Foreskin keratinocyte (primary cell): ENCODE measurements at places on chromosomes 12 and 14.

DNA sequence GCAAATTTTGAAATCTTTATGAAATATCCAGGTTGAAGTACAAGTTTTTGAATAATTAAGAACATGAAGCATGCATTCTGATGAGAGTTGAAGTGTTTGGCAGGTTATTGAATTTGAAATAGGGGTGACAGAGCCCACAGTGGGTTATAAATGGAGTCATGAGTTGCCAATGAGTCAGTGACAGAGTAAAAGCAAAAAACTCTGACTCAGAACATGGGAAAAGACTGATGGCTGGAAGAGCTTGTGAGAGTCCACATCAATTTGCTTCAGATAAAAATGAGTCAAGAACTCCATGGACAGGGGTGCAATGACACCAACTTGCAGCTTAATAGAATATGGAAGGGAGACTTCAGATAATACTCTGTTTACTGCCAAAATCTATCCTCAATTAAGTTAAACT lies 105.3 kb downstream of the SLC6A15 start:
- no peak for DNase-seq

DNA sequence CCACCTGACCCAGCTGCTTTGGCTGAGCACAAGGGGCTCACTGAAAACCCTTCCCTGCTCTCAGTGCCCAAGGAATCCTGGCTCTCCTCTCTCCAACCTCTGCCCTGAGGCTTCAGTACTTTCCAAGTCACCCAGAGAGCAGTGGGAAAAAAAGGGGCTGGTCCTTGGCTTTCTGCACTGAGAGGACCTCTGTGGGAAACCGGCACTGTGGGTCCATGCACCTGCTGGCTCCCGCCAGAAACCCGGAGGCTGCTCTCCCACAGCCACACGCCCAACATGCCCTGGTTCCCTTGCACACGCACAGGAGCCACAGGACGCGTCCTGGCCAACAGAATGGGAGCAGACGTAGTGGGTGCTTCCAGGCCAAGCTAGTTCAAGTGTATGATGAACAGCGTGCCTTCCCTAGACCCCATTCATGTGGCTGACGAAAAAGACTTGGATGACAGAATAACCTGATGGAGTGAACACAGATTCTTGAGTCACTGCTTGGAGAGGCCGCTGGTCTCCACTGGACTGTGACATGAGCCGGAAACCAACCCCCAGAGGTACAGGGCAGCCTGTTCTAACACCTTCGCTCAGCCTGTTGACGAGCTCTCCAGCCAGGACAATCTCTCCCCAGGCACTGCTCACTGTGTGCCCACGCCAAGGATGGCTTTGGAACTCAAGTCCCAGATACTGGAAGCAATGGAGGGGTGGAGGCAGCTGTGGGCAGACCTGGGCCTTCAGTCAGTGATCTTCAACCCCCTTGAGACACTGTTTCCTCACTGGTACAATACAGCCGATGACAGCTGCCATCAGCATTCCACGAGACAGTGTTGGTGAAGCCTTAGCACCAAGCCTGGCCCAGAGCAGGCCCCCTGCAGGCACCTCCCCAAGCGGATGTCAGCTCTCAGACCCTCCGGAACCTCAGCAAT lies 87.7 kb downstream of the ITPK1 start:
- DNase-seq = no peak

GRCh38 chr12:116236976-116237375 lies 40.5 kb downstream of the MED13L start:
- no peak for DNase-seq

GRCh38 chr12:2101771-2102170 lies 49.0 kb downstream of the CACNA1C start:
- no peak for DNase-seq

GRCh38 chr14:95132760-95133159 lies 24.6 kb downstream of the DICER1 start:
- DNase-seq = no peak

DNA sequence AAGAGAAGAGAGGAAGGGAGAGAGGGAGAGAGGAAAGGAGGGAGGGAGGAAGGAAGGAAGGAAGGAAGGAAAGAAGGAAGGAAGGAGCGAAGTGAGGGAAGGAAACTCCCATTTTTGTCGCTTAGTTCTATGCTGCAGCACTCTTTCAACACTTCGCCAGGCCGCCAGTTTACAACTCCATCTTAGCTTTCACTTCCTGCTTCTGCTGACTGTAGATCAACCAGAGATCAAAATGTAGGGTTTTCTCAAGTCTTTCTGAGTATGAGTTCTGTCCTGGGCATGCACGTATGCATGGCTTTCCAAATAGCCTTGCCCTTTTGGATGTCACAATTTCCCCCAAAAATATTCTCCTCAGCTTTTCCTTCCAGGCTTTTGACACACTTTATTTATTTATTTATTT lies 723.4 kb downstream of the TRHDE start:
- DNase-seq = no peak

- peak; percentile 47 for DNase-seq
These were observed 1.1 kb downstream of the ARHGAP5 start for GRCh38 chr14:32078023-32078857.

DNA sequence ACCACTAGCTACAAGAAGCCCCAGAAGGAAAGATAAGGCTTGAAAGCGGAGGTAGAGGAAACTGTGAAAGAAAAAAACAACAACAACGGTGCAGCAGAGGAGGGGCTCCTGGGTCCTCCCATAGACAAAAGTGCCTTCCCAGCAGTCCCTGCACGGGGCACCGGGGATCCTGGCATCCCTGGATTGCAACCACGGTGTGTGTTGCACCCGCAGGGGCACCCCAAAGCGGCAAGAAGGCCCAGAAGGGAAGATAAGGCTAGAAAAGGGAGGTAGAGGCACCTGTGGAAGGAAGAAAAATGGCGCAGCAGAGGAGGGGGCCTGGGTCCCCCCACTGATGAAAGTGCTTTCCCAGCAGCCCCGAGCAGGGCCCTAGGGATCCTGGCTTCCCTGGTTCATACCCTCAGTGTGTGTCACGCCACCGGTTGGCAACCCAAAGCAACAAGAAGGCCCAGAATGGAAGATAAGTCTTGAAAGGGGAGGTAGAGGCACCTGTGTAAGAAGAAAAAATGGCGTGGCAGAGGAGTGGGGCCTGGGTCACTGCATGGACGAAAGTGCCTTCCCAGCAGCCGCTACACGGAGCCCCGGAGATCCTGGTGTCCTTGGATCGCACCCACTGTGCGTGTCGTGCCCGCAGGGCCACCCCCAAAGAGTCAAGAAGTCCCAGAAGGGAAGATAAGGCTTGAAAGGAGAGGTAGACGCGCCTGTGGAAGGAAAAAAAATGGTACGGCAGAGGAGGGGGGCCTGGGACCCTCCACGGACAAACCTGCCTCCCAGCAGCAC lies 281.0 kb downstream of the ALG10 start:
- no peak for DNase-seq

GRCh38 chr12:130111965-130112496 lies 50.2 kb upstream of the FZD10 start:
- DNase-seq = no peak

GRCh38 chr14:35285168-35286002 lies 6.8 kb upstream of the PSMA6 start:
- DNase-seq = no peak

DNA sequence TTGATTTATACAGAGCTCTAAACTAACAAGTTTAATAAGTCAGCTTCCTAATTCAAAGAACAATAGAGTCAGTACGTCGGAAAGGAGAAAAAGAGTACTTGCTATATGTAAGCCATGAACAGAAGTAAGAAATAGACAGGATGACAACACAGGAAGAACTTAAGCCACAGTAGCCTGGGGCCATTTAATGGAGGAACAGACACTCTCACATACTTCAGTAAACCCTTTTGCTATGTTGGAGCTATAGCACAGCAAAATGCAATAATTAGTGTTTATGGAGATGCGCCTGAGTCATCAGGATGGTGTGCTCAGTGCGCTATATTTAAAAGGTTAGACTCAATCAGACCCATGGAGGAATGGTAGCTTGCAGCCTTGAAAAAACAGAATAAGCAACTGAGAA lies 61.0 kb downstream of the SRGAP1 start:
- peak; percentile 77 for DNase-seq

- DNase-seq = no peak
These were observed 52.3 kb upstream of the KCNA5 start for GRCh38 chr12:4991373-4991772.

GRCh38 chr12:68998041-68998440 lies 65.1 kb upstream of the CPM start:
- no peak for DNase-seq

- no peak for DNase-seq
These were observed 904 bp downstream of the CACNA1C start for GRCh38 chr12:2053691-2054090.

DNA sequence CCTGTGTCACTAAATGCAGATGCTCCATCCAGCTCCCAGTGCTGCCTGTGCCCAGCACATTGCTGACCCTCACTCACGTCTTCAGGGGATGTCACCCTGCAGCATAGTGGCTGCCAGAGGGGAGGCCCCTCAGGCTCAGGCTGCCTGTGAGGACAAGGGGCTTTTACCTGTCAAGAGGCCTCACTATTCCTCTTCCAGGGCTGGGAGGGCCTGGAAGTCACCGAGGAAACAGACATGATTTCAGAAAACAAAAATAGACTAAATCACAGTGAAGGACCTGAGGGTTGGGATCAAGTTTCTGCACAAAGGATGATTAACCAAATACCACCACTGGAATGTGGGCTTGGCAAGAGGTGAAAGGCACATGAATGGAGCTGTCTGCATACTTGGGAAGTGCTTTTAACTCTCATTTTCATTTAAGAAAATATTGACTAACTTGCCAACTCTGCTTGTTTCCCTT lies 1202.3 kb downstream of the BCL11B start:
- peak; percentile 96 for DNase-seq

DNA sequence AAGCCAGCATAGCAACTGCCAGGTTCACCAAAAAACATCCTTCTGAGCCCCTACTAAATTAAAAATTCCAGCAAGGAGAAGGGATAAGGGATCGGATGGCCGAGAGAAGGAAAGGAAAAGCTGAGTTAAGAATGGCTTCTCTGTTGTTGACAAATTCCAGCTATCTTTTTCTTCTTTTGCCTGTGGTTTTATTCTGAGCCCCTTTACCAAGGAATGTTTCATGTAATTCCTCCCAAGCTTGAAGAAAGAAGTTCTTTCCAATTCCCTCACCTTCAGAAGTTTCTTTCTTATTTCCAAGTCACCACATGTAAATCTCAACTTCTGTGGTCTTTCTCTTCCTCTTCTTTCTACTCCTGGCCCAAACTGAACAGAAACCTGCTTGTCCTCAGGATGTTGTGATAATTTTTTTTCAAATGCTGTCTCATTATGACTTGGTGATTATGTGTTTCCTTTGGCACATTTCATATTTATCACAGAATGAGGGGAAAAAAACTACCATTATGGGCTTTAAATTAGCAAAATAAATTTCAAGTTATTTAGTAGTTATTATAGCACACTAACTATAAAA lies 40.0 kb downstream of the FGD6 start:
- DNase-seq = no peak

- peak; percentile 26 for DNase-seq
These were observed 1.1 kb downstream of the JAG2 start for GRCh38 chr14:105167303-105168092.

DNA sequence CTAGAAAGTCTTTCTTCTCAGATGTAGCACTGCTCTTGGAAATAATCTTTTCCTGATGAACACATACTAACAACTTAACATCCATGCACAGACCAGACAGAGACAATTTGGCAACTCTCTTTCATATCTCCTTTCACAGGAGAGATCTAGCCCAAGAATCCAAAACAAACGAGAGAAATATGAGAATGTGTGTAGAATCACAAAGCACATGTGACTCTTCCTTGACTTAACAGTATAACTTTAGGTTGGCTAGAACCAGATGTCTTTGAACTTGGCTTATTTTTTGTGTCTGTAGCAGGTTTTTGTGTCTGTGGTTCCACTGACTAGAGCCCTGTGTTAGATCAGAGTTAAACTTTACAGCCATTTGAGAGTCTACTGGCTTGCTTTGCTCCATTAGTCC lies 114.2 kb downstream of the STXBP6 start:
- no peak for DNase-seq

DNA sequence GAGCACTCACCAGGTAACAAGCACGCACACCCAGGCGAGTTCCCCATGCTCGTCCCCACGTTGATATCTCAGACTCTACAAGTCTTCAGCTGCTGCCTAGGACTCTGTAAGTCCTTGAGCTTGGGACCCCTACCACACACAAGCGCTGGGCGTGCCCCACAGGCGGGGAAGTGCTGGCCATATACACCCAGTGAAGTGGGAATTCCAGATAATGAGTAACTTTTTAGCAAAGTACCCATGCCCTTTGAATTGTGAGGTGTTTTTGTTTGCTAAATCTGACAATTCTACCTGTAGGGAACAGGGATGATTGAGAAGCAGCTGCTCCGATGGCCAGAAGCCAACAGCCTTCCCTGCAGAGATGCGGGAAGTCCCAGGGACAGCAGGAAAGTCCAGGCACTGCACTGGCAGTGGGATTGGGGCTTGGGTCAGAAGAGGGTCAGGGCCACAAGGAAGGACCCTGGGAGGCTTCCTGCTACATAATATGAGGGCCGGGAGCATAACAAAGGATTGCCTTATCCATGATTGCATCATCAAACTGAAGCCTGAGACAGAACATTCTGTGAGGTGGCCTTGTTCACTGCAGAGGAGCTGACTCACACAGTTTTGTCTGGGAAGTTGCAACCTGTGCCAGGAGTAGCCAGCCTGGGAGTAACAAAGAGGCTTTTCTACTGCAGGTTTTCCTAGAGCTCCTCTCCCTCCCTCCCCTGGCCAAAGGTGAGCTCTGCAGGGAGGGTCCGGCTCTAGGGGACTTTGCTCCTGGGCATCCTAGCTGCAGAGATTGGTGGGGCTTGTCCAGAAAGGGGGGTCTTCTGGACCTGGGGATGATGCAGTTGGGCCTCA lies 13.2 kb upstream of the SERPINA3 start:
- peak; percentile 94 for DNase-seq

DNA sequence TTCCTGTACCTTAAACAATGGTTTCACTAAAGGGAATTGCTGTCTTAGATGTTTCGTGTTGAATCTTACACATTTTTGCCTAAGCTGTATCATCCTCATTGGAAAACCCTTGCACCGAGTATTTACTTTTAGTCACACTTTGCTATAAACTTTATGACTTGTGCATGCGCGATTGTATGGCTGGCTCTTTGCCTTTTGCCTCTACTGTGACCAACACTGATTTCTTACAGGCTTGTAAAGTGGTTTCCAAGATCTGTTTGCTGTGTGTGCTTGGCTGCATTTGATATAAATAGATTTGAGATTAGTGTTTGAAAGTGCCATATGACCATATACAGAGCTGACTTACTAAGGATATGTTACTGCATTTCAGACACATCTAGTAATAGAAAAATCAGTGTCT lies 40.5 kb downstream of the RASSF3 start:
- DNase-seq = no peak

- no peak for DNase-seq
These were observed 64.5 kb downstream of the GALNT16 start for GRCh38 chr14:69324341-69324931.

- DNase-seq = peak; percentile 22
These were observed 46.5 kb downstream of the PAPLN start for GRCh38 chr14:73283608-73284379.

DNA sequence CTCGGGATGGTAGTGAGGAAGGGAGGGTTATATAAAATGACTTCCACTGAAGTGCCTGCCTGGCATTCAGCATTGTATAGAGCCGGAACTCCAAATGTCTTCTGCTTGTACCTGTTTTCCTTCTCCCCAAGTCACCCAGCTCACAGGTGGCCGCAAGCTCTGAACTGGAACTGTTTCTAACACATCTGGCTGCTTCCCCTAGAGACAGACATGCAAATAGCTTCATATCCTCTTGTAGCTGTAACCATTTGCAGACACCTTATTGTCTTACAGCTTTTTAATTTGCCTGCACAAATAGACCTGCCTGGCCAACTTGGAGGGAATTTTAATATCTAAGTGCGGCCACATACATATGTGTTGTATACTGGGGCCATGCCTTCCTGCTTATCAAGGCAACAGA lies 126.0 kb downstream of the CHST11 start:
- DNase-seq = no peak

- DNase-seq = no peak
These were observed 28.2 kb downstream of the RAP1B start for GRCh38 chr12:68638721-68639395.
